Fibroblast of skin of scalp (primary cell): ENCODE measurements at places on chromosomes 2 and 18.

DNA sequence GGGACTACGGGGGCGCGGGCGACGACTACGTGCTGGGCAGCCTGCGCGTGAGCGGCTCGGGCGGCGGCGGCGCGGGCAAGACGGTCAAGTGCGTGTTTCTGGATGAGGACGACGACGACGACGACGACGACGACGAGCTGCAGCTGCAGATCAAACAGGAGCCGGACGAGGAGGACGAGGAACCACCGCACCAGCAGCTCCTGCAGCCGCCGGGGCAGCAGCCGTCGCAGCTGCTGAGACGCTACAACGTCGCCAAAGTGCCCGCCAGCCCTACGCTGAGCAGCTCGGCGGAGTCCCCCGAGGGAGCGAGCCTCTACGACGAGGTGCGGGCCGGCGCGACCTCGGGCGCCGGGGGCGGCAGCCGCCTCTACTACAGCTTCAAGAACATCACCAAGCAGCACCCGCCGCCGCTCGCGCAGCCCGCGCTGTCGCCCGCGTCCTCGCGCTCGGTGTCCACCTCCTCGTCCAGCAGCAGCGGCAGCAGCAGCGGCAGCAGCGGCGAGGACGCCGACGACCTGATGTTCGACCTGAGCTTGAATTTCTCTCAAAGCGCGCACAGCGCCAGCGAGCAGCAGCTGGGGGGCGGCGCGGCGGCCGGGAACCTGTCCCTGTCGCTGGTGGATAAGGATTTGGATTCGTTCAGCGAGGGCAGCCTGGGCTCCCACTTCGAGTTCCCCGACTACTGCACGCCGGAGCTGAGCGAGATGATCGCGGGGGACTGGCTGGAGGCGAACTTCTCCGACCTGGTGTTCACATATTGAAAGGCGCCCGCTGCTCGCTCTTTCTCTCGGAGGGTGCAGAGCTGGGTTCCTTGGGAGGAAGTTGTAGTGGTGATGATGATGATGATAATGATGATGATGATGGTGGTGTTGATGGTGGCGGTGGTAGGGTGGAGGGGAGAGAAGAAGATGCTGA lies 1.4 kb downstream of the SOX11 start:
- DNase-seq, result peak; percentile 44

GRCh38 chr2:186827411-186827810 lies 21.6 kb downstream of the ZSWIM2 start:
- peak; percentile 81 for DNase-seq

DNA sequence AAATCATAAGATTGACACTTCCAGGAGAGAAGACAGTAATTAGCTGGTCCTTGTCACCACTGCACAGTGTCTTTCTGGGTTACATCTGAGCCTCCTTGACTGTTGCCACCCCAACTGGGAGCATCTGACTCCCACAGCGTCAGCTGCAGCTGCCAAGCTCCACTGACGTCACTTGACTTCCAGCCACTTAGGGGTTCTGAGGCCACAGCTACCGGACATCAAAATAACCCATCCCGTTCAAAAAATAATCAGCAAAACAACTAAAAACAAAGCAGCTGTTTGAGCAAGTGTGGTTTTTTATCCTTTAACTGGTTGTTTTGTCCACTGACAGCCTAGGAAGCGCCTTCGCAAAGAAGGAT lies 206.5 kb upstream of the AGAP1 start:
- DNase-seq, result peak; percentile 29

DNA sequence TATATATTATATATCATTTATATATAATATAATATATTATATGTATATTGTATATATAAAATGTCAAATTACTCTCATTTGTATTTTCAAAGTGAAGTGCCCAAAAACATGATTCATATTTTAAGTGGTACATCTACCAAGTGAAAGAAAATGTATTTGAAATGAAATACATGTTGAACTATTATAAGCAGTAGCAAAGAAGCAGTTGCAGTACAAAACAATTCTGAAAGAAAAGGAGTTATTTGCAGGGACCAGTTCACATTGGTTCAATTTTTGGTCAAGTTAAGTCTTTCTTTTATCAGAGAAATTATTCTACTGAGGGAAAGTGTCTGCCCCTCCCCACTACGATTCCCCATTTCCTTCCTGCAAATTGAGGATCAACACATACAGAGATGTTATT lies 51.9 kb downstream of the APLF start:
- DNase-seq, result no peak

GRCh38 chr18:78713069-78713468 lies 266.5 kb upstream of the SALL3 start:
- no peak for DNase-seq
